ENCODE measurements at places on chromosomes 5 and 9.

GRCh38 chr9:23686896-23687295, 139.1 kb downstream of the ELAVL2 start:
- no peak for DNase-seq

DNA sequence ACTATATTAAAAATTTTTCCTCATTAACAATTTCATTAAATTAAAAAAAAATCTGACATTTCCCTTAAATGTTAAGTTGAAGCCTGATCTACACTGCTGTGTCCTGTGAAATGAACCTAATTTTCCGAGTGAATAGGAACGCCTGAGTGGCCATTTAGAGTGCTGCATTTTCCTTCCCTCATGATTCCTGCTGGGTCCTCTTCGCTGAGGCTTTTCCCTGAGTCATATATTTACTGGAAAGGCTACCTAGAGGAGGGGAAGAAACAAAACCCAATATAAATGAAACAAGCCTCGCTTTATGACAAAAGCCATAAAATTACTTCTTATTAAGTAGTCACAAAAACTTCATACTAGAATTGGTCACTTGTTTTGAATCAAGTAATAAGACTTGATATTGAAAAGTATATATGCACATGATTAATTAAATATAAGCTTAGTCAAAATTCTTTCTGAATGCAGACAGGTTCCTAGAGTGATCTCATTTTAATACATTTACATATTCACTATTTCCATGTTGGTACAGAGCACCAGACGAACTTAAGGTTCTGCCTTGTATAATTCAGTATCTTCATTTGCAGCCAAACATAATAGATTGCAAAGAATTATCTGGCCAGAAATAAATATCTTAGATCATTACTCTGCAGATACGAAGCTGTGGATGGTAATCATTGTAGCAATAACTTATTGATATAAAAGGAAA, 6.3 kb upstream of the ISCA1 start:
- no peak for DNase-seq

GRCh38 chr9:77725046-77725694, 77.0 kb upstream of the GNA14 start:
- no peak for DNase-seq

DNA sequence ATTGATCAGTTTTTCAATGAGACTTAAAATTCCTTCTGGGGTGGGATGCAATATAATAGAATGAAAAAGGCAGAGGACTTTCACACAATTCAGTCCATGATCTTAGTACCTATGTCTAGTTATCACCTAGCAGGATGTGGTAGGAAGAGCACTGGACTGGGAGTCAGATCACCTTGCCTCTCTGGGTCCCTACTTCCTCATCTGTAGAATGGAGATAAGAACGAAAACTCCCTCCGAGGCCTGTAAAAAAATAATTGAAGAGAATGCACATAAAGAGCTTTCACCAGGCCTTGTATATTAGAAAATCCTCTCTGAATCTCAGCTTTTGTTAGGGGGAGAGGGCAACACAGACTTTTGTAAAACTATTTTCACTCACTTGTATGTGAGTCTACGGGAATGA, 681 bp upstream of the TMEFF1 start:
- DNase-seq: no peak

DNA sequence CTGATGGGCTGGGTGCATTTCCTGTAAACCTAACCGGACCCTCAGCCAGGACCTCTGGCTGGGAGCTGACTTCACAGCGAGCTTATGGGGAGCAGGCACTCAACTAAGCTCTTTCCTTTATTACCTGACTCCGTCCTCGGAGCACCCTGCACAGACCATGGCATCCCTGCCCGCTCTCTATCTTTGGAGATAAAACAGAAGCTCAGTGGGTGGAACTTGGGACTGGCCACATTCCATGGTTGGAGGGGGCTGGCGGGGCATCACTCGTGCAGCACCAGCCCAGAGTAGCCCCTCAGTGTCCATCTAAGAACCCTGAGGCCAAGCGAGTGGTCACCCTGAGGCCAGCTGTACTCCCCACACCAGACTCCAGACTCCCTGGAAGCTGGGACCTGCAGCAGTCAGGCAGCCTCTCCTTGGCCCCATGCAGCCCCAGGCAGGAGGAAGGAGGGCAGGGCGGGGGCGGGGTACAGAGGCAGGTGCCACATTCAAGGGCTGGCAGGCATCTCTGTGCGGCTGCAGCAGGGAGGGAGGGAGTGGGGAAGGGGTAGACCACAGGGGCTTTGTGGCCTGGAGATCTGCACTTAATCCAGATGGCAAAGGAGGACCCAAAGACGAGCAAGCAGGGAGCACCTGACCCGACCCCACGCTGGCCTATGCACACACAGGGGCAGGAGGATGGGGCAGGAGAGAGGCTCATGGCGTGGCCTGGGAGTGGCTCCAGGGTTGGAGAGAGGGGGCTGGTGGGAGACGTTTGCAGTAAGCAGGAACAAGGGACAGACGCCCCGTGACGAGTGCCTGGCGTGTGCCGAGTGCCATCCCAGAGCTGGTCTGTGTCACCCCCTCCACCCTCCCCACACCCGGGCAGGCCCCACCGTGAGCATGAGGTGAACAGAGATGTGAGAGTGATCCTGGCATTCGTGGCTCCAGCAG, 26.1 kb downstream of the GLT6D1 start:
- no peak for DNase-seq

- no peak for DNase-seq
Observed at GRCh38 chr9:105393576-105394344, 54.1 kb upstream of the FSD1L start.

GRCh38 chr9:119310741-119311140, 58.5 kb downstream of the BRINP1 start:
- no peak for DNase-seq

GRCh38 chr9:5764130-5764868, 68.6 kb downstream of the ERMP1 start:
- DNase-seq: no peak

DNA sequence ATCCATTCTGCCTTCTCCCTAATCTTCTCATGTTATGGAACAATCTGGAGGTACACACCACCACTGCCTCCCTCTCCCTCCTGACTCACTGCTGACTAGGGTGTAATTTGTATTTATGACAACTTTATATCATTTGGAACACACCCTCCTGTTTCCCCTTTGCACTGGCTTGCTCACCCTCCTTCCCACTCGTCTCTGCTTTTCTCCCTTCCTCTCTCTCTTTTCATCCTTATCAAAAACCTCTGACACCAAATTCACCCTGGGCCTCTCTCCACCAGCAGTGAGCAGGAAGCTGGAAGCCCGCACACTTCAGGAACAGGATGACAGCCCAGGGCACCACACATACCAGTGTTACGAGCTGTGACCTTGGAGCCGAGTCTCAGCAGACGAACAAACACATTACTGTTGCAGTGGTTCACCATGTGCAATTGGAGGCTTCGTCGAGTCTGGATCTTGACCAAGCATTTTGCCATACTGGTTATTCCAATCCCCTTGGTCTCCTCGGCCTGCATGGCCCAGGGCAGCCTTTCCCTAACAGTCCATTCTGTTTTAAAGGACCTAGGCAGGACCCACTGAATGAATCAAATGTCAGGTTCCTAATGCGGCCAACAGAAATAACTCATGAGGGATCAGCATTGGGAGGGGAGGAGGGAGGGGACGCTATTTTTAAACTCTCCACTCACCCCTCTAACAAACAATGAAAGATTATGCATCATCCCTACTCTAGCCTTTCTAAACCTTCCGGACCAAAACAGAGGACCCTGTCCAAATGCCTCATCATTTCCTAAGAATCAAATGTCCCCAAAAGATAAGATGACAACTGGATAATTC, 203.9 kb upstream of the RASEF start:
- DNase-seq: no peak

All from HS-27A (cell line).